Subcutaneous adipose tissue (tissue), 4 donors: ENCODE measurements at places on chromosomes 16 and 17. TPM values are rescaled to one million over a fixed set of nuclear protein-coding genes. Genes with fewer than 3 reads are reported as not detected.

MYOCD gene
- total RNA-seq, result 0.85 TPM

CAMKK1 gene
- total RNA-seq, result 6.6 TPM

SEZ6 gene
- not detected for total RNA-seq

PIRT gene
- total RNA-seq, result not detected

NDE1 gene
- total RNA-seq, result 34.8 TPM

SEZ6L2 gene
- 5.6 TPM for total RNA-seq

CCL3 gene
- total RNA-seq, result 0.98 TPM
